CD4-positive, alpha-beta T cell treated with Interleukin-4 for 1 hour (primary cell): ENCODE measurements at places on chromosomes 12 and 14.

GRCh38 chr12:123712780-123713319, 697 bp downstream of the ATP6V0A2 start:
- DNase-seq: no peak

DNA sequence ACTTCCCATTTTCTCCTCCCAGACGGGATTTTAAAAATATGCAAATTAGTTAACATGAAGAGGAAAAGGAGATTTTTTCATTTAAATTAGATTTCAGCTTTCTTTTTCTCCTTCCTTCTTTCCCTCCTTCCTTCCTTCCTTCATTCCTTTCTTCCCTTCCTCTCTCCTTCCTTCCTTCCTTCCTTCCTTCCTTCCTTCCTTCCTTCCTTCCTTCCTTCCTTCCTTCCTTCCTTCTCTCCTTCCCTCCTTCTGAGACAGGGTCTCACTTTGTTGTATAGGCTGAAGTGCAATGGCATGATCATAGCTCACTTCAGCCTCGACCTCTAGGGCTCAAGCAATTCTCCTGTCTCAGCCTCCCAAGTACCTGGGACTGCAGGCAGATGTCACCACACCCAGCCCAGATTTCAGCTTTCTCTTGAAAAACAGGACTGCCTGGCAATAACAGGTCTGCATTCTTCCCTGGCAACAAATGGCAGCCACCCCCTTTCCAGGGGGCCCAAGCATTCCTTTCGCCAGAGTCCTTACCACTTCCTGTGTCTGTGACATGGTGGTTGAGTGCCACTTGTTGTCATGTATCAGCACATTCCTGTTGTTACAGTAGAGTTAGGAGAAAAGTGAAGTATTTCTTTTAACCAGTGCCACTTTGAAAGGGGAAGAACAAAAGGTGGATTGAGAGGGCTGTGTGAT, 119.1 kb downstream of the PTPN11 start:
- no peak for DNase-seq

DNA sequence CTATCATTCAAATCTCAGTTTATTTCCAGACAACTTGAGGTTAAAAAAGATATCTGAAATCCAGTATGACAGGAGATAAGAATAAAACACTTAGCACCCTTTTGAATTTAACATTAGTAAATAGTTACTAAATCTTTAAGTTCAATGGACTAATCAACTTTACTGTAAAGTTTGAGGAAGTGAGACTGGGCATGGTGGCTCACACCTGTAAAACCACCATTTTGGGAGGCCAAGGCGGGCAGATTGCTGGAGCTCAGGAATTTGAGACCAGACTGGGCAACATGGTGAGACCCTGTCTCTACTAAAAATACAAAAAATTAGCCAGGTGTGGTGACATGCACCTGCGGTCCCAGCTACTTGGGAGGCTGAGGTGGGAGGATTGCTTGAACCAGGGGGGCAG, 40.3 kb upstream of the CERS5 start:
- DNase-seq: no peak

DNA sequence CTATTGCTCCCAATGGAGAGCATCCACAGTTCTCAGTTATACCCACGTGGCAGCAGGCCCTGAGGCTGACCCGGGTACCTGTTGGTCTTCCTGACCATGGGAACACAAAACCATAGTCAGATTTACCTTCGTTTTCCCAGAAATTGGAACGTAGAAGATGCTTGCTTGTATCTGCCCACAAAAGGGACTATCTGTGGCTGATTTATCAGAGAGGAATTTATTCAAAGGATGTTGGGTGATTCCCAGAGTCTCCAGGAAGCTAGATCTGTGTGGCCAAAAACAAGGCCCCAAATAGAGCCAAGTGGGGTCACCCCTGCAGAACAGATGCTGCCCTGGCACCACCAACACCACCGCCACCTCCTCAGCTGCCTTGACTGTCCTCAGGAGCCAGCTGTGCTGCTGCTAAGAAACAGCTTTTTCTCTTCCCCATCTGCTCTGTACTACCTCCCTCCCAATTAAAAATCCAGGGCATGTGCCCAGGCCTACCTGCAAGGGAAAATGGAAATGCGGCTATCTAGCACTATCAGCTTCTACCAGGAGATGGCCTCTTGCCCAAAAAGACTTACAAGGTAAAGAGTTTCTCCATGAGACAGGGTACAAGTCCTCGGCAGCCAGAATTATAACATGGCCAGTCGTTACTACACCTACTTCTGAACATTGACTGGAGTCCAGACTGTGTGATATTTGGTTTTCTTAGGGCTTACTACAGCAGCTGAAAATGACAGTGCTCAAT, 128.6 kb upstream of the PLEKHG7 start:
- DNase-seq: no peak

DNA sequence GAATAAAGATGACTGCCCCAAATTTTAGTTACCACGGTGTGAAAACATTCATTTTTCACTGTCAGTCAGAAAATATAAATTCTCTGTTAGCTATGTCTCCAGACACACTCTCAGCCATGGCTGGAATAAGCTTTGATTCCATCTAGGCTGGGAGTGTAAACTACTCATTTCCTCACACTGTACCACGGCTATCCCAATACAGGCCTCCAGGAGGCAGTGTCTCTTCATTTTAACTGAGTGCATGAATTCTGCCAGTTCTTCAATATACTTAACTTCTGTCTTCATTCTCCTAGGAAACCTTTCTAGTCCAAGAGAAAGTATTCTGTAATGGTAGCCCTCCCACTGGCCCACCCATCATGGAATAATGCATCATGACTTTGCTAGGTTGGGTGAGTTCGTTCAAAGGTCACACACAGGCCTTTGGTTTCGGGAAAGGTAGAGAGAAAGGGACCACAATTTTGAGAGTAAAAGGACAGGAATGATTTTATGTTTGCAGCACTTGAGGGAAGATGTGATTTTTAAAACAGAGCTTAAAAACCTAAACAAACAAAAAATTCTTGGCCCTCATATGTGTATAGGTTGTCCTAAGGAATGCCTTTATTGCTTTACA, 381.1 kb downstream of the SEC23A start:
- DNase-seq: peak; percentile 19

GRCh38 chr14:21068521-21069387, 1.4 kb upstream of the ARHGEF40 start:
- peak; percentile 76 for DNase-seq

DNA sequence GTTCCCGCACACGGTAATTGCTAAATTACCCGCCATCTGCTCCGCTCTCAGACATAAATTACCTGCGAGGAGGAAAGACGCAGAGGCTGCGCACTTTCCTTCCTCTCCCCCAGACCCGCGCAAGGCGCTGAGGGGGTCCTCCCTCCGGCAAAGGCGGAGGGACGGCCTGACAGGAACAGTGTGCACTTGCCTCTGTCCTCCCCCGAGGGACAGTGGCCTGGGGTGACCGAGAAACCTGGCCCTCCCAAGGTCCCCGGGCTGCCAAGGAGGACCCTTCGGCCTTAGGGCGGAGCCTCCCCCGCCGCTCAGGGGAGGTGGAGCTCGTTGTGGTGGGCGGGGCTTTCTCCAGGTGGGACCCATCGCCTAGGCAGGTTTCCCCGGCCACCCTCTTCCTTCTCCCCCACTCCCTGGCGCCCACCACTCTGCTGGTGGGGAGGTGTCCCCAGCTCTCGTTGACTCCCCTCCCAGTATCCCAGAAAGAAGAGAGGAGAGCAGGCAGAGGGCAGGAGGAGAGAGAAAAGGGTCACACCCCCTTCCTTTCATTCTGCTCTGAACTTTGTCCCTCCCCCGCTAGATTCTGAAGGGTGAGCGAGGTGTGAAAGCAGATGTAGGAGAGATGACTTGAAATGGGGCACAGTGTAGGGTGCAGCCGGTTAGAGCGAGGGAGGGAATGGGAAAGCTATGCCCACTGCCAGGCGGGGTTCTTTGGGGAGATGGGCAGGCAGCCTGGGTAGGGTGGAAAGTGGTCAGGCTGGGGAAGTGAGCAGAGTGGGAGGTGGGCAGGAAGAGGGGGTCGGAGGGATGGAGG, 11.4 kb upstream of the CALCOCO1 start:
- DNase-seq: no peak

DNA sequence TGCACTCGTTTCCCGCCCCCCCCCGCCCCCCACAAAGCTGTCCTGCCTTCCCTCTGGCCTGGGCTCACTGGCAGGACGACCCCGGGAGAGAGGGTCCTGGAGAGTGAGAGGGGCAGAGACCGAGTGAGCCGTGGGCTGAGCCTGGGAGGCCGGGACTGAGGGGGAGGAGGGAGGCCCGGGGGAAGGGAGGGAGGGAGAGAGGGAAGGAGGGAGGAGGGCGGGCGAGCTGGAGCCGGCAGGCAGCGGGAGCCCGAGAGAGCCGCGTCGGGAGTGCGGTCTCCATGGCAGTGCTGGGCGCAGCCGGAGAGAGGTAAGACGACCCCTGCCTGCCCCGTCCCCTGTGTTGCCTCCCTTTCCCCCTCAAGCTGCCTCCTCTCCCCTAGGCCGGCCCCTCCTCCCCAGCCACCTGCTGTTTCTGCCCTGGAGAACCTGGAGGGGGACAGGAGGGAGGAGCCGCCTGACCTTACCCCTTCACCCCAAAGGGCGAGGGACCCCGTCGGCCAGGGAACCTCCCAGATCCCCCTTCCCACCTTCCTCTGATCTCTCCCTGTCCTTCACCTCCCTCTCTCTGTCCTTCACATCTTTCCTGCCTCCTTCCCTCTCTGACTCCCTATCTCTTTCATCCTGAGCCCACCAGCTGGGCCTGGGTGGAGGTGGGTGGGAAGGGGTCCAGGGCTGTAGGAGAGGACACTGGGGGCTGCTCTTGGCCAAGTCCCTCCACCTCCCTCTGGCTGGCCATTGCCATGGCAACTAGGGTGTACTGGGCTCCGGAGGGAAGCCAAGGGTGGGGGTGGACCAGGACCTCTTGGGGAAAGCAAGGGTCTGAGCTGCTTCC, at the start of gene GPR162:
TSS of gene GPR162 (plus strand) at position 231 of the 835 bp plus-strand sequence. CDS start 2,078 bp downstream, outside the sequence.
- no peak for DNase-seq

- DNase-seq: no peak
These were observed 200.3 kb upstream of the DIO3 start for GRCh38 chr14:101361044-101361443.
